T-helper 1 cell (primary cell): ENCODE measurements at places on chromosomes 1 and 21.

DNA sequence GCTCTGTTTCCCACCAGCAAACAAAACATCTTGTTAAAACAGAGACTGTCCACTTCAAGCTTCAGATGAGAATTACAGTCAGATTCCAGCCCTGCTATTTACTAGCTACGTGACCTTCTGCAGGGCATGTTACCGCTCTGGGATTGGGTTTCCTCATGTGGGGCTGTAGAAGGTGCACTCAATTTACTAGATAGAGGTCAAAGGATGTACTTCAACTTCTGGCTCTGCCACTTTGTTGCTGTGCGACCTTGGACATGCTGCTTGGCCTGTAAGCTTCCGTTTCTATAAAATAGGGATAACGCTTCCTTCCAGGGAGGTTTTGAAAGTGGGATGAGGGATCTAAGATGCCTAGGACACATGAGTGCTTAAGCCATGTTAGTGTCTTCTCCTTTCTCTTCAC is 46.0 kb upstream of the LRIG2 start:
- no peak for DNase-seq

- DNase-seq = no peak
Observed at GRCh38 chr1:55262822-55263221, 47.7 kb upstream of the USP24 start.

DNA sequence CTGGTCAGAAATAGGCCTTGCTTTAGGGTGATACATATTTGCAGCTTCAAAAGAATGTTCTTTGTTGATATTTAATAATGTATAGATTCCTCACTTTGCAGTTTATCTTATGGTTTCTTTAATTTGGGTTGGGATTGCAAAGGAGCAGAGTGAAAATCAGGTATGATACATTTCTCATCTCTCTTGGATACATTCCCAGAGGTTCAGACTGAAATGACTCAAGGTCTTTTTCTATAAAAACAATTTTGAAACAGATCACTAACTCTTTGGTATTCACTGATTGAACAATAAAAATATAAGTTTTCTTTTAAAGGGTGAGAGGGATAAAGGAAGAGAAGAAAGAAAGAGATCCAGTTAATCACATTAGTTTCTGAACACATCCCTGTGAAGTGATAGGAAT is 606.5 kb upstream of the CAMK1G start:
- no peak for DNase-seq

DNA sequence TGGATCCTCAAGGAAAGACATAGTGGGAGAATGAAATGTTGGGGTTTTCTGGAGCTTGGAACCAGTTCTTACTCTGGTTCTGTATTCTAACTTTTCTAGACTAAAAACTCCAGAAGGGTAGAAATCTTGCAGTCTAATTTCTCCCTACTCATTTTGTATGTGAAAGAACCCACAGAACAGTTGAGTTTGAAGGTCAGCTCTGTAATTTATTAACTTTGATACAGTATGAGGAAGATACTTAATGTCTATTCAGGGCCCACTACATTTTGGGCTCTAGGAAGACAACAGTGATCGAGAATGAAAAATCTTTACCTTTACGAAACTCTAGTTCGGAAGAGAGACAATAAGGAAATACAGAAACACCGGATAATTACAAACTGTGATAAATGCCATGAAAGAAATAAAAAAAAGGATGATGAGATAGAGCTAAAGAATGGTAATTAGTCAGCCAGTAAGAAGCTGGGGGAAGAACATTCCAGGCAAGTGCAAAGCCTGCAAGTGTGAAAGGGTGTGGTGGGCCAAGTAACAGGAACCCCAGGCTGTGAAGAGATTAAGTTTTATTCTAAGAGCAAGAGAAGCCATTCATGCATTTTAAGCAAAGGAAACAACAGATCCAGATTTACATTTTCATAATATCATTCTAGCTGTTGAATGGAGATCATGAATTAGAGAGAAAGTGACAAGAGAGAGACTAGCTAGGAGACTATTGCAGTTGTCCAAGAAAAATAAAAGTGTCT is 159.9 kb upstream of the HMCN1 start:
- DNase-seq = no peak

DNA sequence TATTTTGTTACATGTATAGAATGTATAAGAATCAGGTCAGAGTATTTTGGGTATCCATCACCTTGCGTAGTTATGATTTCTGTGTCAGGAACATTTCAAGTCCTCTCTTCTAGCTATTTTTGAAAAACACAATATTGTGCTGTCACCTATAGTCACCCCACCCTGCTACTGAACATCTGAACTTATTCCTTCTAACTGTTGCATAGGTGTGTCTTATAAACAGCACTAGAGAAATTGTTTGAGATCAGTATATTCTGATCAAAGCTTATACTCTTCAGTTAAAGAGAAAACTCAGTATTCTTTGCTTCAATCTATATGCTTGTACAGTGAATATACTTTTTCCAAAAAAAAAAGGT is 96.0 kb downstream of the ASH1L start:
- no peak for DNase-seq

DNA sequence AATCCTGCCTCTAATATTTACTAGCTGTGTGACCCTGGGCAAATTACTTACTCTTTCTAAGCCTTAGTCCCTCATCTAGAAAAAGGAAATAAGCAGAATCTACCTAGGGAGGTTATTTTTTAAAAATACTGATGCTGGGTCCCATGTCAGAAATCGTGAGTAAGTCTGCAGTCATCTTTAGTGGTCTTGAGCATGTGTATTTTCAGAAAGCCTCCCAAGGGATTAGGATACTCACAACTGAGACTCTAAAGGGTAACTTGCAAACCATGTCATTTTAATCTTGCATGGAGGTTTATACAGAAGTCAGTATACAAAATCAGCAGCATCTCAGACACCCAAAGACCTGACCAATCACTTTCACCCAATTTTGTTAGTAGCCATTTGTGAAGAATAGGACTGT is 43.2 kb downstream of the DSTYK start:
- DNase-seq = no peak

DNA sequence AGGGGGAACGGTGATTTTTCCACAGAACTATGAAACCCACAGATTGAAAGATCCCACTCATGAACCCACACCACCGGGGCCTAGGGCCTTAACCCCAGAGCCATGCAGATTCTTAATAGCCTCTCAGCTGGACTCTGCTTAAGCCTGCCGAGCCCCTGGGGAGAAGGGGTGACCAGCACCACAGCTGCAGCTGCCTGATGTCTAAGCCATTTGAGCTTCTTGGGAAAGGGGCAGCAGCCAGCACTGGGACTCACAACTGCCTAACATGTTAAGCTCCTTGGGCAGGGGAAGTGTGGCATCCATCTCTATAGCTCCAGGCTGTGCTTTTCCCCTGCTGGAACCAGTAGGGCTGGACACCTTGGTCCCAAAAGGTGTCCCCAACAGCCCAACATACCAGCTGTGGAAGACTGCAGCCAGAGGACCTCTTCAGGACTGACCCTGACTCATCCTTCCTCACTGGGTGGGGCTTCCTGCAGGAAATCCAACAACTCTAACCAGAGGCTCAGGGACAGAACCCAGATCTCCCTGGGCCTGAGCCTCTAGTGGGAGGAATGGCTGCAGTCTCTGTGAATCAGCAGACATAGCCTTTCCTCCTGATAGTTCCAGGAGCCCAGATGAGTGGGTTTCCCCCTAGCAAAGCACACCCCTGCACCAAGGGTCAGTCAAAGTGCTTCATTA is 34.6 kb upstream of the FMO3 start:
- no peak for DNase-seq

DNA sequence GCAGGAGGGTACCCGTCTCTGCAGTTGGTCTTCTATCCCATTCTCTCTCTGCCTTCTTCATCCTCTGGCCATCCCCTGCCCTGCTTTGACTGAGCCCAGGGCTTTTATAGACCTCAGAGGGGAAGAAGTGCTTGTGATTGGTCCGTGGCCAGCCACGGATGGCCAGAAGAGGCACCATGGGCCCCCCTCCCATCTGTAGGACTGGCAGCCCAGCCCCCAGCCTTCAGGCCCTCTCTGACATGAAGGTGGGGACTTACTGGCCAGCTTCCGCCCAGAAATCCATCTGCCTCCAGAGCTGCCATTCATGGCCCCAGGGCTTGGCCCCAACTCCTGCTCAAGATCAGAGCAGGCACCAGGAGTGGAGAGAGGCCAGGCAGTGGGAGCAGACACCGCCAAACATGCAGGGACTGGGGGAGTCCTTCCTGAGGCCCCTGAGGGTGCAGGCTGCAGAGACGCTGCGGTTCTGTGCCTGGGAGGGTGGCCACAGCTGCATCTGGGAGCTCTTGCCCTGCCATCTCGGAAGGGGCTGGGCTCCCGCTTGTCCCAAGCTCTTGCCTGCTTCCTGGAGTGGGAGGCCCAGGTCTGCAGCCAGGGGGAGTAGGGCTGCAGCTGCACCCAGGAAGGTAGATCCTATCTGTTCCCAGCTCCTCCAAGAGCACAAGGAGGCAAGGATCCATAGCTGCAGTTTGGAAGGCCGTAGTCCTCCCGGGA is 698.6 kb upstream of the B3GALT2 start:
- no peak for DNase-seq

DNA sequence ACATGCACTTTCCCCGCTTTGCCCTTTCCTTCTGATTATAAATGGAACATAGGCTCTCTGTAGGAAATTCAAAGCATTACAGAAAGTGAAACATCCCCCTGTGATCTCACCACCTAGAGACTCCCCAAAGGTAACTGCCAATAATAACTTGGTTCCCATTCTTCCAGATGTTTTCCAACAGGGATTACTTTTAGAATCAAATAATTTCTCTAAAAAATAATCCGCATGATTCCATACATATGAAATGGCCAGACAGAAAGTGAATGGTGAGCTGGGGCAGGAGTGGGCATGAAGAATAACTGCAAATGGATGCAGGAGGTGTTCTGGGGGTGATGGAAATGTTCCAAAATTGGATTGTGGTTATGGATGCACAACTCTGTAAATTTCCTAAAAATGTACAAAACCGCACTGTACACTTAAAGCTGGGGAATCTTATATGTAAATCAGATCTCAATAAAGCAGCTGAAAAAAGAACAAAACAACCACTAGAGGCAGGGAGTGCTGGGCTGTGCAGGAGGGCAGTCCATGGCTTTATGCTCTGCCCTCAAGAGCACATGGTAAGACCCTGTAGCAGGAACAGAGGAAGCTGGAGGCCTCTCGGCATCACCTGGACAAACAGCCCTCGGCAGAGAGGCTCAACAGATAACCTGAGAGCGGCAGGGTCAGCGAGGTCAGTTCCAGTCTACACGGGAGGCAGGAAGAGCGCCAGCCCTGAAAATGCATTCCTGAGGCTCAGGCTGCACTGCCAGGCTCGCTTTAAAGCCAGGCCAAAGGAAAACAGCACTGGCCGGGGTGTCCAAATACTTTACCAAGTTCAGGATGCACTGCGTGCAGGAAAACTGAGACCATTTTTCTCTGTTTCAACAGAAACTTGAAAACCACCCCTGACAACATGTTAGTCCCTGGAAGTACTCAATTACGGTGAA is 39.7 kb downstream of the CAPZB start:
- DNase-seq = no peak

DNA sequence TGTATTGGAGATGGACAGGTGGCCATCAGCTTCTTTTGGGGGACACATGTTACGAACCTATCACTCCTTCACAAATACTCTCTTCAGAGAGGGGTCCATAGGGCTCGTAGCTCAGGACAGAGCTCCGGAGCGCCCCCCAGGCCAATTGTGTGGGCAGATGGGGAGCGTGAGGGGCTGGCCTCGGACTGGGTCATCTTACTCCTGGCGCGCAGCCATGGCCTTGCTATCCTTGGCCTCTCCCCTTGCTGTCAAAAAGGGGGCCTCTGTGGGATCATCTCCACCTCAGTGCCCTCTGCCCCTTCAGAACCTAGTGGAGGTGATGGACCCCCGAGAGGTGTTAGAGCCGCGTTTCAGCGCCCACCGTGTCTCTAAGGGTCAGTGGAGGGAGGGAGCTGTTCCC is 35.0 kb downstream of the ATP5PO start:
- DNase-seq = no peak

DNA sequence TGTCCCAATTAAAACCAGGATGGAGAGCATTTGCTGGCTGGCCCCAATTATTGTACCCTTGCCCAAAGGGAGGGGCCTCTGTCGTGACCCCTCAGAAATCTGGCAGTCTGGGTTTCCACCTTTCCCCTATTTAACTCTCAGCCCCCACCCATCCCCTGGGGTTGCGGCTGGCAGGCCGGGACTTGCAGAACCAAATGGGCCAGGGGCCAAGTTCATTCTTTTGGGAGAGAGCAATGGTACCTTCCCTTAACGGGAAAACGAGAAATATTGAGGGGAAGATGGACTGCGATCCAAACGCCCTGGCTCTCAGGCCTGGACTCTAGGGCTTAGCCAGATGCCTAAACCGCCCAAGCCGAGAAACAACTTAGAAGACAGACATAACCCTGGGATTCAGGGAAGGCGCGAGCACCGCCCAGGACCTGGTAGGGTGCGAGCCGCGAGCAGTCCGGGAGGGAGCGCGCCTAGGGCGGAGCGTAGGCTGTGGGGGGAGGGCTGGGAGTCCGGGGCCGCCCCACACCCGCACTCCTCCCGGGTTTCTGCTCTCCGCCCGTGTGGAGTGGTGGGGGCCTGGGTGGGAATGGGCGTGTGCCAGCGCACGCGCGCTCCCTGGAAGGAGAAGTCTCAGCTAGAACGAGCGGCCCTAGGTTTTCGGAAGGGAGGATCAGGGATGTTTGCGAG is at the start of gene SLC27A3:
Gene SLC27A3, plus strand, starts transcription at position 628 of the 678 bp plus-strand sequence. CDS start 91 bp downstream, outside the sequence.
- DNase-seq = no peak

DNA sequence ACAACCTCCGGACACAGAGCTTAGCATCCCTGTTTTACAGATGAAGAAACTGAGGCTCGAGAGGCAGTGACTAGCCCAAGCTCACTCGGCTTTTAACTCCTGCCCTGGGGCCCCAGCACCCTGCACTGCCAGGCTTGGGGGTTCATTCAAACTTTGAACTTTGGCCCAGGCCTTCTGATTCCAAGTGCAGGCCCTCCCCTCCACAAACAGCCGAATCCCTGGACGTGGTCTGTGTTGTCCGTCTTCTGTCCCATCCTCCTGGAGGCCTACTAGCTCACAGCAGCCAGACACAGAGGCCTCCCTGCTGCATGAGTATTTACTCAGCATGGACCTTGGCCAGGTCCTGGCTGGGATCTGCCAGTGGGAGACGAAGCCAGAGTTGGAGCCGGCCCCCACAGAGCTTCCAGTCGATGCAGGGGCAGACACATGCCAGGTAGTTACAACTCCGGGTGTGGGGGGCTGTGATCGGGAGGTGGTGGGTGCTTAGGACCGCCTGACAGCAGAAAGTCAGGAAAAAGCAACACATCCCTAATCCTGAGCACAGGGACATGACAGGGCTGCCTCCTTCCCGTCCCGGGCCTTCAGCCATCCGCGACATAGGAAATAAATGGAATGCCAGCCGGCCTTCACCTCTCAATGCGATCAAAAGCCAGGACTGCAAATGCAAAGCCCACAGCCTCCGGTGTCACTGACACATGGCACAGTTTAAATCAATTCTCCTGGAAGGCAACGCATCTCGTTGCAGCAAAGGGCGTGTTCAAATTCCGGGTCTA is 7.4 kb downstream of the IFFO2 start:
- DNase-seq = no peak

- no peak for DNase-seq
Observed at GRCh38 chr1:228417483-228418203, 982 bp upstream of the TRIM17 start.

DNA sequence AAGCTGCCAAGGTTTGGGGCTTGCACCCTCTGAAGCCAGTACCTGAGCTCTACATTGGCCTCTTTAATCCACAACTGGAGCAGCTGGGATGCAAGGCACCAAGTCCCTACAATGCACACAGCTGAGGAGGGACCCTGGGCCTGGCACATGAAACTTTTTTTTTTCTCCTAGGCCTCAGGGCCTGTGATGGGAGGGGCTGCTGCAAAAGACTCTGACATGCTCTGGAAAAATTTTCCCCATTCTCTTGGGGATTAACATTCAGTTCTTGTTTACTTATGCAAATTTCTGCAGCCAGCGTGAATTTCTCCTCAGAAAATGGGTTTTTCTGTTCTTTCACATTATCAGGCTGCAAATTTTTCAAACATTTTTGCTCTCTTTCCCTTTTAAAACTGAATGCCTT is 1072.2 kb downstream of the BRINP3 start:
- no peak for DNase-seq
